ENCODE measurements at places on chromosomes 5 and 9.

DNA sequence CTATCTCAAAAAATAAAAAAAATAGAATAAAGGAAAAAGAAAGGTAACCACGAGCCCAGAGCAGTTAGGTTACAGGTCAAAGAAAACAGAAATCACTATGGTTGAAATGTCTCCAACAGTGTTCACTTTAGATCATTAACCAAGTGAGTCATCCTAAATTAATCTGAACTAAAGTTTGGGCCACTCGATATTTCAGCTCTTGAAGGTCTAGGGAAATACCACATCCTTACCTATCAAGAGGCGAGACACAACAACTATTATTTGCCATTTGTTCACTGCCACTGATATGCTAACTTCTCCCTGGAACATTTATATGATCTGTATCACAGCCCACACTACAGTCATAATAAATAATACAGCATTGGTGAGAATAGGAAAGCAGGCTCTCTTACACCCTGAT, 111.3 kb upstream of the NR5A1 start:
- DNase-seq = no peak

- DNase-seq = no peak
Observed at GRCh38 chr9:115988701-115989100, 164.9 kb upstream of the PAPPA start.

- DNase-seq = no peak
Observed at GRCh38 chr9:132169672-132170392, 8.0 kb downstream of the NTNG2 start.

- no peak for DNase-seq
Observed at GRCh38 chr5:16695779-16696178, 79.0 kb upstream of the RETREG1 start.

- no peak for DNase-seq
Observed at GRCh38 chr5:124654418-124654817, 92.0 kb downstream of the ZNF608 start.

Data from DMS79 (cell line).